Stimulated activated CD4-positive, alpha-beta T cell treated with anti-CD3 and anti-CD28 coated beads, Interleukin-15, amount 100 ng/mL, for 48 hours (primary cell): ENCODE measurements at places on chromosomes 3 and 15.
A peak's percentile ranks its signal among the peaks of the same experiment; 100 is the strongest.

- no peak for DNase-seq
Measured at GRCh38 chr15:70509282-70509662, 254.1 kb downstream of the UACA start.

GRCh38 chr3:65974509-65974908 lies 64.2 kb downstream of the MAGI1 start:
- DNase-seq: no peak

GRCh38 chr15:98035577-98036010 lies 75.1 kb downstream of the ARRDC4 start:
- no peak for DNase-seq

GRCh38 chr3:124821356-124821755 lies 65.8 kb downstream of the ITGB5 start:
- no peak for DNase-seq

DNA sequence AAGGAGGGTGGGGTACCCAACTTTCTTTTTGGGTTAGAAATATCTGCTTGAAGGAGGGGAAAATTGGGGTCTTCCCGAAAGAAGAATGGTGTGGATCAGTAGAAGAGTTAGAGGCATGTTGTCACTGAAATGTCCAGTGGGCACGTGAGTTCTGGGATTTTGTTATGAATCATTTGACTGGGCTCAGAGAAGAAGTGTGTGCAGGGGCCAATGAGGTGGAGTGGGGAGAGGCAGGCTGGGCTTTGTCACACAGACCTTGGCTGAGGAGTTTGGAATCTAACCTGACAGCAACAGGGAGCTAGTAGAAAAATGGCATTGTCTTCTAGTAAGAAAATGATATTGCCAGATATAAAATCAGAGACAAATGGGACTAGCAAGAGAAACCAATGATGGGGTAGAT lies 436.8 kb downstream of the MFSD1 start:
- DNase-seq: no peak

GRCh38 chr3:101940521-101941317 lies 91.4 kb downstream of the NFKBIZ start:
- DNase-seq: no peak

DNA sequence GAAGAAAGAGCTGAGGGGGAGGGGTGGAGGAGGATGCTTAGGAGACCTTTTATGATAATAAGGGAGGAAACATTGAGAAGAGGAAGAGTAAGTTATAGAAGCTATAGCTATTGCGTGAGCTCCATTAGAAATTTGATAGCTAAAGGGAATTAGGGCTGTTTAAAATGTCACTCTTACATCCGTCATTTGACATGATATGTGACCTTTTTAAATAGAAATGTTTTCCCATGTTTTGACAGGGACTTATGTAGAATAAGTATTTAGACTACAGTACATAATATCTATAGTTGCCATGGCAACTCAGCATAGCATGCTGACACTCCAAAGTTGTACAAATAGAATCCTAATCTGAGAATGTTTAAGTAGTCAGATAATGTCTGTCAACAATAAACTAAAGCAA lies 19.2 kb downstream of the RAD51 start:
- DNase-seq: no peak

GRCh38 chr3:127637546-127637945 lies 8.6 kb downstream of the PODXL2 start:
- DNase-seq: no peak

GRCh38 chr3:163935411-163935810 lies 1142.9 kb downstream of the SI start:
- no peak for DNase-seq

- no peak for DNase-seq
Measured at GRCh38 chr3:112459750-112460149, 39.5 kb downstream of the BTLA start.

GRCh38 chr3:9239680-9240079 lies 9.8 kb downstream of the SRGAP3 start:
- DNase-seq: no peak

DNA sequence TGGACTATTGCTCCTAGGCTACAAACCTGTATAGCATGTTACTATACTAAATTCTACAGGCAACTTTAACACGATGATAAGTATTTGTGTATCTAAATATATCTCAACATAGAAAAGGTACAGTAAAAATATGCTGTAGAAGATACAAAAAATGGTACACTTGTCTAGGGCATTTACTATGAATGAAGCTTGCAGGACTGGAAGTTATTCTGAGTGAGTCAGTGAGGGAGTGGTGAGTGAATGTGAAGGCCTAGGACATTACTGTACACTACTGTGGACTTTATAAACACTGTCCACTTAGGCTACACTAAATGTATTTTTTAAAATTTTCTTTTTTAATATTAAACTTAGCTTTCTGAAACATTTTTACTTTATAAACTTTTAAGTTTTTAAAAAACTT lies 140.5 kb upstream of the SGO1 start:
- no peak for DNase-seq

- peak; percentile 75 for DNase-seq
Measured at GRCh38 chr3:48465531-48466378, 19.2 kb downstream of the ATRIP start.

- no peak for DNase-seq
Measured at GRCh38 chr15:60822403-60822802, 343.5 kb upstream of the ICE2 start.
